ENCODE measurements at places on chromosomes 6 and 20.

DNA sequence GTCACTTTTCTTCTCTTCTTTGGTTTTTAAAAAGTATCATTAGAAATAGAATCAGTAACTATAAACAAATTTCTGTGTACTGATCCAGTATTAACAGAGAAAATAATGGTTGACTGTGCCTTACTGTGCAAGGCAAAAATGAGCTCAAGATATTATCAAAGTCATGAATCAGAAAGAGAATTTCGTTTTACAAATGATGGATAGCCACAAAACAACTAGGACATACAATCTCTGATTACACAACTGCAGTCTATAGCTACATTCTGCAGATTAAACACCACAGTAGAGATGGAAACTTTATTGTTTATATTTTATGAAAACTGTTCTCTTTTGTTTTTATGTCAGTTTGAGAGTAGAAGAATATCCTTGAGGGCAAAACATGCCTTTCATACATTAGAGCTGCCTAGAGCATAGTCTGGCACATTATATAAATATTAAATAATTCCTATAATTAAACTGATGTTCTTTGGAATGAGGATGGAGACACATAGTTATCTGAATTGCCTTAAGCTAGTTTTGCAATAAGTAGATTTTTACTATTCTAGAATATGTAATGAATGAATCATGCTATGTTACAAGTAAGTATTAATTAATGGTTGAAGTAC, 333.1 kb downstream of the LAMA2 start:
- no peak for DNase-seq

DNA sequence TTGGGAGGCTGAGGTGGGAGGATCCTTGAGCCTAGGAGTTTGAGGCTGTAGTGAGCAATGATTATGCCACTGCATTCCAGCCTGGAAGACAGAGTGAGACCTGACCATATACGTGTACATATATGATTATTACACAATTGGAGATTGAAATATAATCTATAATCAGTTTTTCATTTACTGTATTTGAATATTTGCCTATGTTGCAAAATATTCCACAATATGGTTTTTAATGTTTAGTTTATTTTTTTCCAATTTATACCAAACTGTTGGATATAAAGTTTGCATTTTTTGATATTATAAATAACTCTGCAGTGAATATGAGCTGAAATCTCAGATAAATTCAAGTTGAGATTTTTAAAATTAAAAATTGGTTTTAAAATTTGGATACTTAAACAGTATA, 79.6 kb upstream of the SIRPG start:
- DNase-seq, result no peak

GRCh38 chr6:158843751-158844683, 24.8 kb upstream of the EZR start:
- DNase-seq, result no peak

DNA sequence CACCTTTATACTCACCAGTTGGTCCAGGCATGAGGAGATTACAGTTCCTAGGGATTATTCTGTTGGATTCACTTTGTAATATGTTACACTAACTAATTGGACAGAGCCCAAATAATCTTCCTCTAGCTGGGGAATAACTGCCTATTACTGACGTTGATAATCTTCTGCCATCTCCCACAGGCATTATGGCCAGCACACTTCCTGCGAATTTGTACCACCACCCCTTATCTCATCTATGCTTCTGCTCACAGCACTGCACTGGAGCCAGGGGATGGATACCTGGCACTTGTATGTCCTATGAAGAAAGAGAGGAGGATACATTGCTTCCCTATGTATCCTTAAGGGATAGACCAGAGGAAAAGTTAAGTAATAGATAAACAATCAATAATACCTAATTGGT, 494.8 kb upstream of the MAN1A1 start:
- DNase-seq, result no peak

DNA sequence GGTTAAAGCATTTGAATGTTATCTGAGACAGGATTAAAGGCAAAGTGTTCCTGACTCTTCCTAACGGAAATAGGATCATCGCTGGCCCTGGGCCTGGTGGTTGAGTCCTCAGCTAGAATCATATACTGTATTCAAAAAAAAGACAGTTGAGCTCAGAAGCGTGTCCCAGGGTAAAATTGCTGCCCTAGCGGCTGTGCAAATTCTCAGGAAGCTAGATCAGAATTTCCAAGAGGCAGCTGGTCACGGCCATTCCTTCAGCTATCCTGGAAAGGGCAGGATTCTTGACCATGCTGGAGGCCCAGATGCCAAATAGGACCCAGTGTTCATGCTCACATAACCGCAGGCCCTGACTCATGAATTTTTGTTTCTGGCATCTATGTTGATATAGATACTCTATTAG, 67.4 kb downstream of the STMND1 start:
- no peak for DNase-seq

DNA sequence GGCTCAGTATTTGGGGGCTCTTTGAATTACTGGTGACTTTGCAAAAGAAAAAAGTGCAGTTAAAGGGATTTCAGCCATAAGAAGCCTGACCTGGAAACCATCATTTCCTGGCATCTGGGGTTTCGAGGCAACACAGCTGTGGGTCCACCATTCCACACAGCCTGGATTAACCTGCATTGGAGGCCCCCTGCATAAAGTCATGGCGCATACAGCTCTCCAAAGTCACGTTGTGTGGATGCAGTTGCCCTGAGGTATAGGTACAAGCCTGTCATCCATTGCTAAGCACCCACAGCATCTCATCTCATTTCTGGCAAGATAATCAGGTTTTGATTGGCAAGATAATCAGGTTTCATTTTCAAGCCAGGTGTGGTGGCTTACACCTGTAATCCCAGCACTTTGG, 54.5 kb upstream of the TAGAP start:
- DNase-seq, result no peak

DNA sequence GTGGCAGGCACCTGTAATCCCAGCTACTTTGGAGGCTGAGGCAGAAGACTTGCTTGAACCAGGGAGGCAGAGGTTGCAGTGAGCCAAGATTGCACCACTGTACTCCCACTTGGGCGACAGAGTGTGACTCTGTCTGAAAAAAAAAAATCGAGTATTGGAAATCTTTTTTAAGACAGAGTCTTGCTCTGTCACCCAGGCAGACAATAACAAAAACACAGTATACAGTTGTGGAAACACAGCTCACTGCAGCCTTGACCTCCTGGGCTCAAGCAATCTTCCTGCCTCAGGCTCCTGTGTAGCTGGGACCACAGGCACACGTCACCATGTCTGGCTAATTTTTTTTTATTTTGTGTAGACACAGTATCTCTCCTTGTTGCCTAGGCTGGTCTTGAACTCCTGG, 15.0 kb downstream of the NANP start:
- no peak for DNase-seq

- no peak for DNase-seq
These were observed 88.4 kb downstream of the MAFB start for GRCh38 chr20:40600441-40601219.

- DNase-seq, result no peak
These were observed 19.1 kb upstream of the TMEM217 start for GRCh38 chr6:37277001-37277409.

DNA sequence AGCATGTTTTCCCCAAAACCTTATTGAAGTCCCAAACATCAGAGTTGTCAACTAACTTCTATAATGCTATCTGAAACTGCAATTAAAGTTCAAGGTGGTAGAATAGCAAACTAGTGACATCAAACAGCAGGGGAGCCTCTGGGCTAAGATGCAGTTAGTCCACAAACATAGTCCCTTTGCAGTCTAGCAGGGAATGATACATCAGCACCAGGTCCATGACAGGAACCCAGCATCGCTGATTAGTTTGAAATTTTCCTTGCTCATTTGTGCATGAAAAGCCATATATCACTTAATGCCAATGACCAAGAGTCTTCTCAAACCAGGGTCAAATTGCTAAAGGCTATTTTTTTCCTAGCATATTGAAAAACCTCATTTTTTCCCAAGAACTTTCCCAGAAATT, 145.3 kb downstream of the HIVEP2 start:
- DNase-seq, result no peak

- DNase-seq, result peak; percentile 30
These were observed 7.3 kb upstream of the COL9A1 start for GRCh38 chr6:70310063-70310694.

DNA sequence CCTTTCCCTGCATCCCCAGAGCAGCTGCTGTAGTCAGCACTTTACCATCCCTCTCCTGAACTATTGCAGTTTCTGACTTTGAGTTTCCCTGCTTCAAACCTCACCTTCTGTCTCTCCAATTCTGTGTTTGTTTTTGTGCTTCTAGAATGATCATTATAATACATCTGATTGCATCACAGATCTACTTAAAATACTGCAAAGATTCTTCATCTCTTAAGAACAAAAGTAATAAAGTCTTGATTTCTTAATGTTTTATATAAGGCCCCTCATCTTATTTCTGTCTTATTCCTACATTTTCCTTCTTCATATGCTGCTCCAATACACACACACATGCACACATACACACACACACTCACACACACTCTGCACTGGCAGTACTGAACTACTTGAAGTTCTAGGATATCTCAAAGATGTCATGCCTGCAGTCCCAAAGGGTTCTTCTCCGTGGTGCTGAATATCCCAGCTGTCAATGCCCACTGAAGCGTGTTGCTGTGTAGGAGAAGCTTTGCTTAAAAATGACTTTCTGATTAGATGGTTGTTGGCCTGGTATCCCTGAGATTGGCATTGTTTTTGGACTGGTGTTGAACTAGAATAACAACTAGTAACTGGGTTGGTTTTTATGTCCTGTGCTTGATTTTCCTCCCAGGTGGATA, 97.2 kb downstream of the MAP3K4 start:
- no peak for DNase-seq

DNA sequence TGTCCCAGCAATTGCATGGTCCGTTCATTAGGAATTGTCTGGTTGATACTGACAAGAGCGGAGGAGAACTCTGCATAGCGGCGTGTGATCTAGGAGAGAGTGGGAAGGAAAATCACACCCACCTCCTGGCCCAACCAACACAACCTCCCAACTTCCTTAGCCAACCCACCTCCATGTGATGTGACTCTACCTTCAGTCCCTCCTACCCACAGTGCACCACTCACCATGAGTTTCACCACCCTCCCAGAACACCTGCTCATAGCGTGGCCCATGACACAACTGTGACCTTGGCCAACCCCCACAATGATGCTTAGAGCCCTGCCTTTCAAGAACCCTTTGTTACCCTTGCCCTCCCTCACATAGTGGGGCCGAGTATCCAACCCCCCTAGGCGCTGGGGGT, 7.7 kb downstream of the VPS52 start:
- DNase-seq, result no peak

DNA sequence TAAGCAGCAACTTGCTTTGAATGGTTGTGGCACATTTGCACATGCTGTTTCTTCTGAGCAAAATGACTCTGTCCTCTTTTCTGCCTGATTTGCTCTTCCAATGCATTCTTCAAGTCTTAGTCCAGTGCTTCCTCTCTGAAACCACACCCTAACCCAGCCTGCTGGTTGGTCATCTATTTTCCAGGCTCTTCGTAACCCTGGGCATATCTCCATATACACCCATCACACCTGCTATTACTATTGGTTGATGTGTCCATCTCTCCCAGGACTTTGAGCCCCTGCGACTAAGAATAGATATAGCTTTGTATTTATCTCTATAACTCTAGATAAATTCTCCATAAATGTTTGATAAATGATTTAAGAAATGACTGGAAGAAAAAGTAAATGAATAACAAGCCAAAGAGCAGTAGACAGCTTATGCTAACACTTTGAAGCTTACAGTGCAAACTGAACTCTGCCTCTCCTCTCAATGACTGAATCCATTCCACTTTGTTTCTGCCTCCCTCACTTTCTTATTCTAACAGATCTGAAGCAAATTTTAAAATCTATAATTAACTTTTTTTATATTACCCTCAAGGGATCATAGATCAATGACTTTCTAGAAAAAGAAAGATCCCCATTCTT, 59.7 kb upstream of the NT5E start:
- DNase-seq, result no peak

DNA sequence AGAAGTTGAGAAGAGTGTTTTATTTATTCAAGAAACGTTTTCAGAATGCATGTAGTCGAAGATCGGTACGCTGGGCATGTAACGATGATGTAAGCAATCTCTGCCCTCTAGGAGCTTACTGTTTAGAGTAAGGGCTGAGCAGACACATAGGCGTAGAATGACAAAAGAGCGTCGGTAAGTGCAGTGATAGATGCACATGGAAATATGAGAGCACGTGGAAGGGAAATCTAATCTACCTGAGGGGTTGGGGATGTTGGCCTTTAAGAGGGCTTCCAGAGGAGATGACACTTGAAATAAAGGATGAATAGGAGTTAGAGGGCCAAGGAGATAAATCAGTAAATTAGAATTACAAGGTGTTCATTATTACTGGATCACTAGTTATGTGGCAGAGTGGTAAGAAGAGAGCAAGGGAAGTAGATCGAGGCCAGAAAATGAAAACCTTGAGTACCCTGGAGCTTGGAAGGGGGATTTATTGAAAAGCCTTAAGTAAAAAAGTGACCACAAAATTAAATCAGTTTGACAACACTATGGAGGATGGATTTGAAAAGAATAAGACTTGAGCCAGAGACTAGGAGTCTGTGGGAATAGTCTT, 782 bp downstream of the TRMT11 start:
- DNase-seq, result no peak

GRCh38 chr6:28767691-28768090, 156.1 kb downstream of the TRIM27 start:
- no peak for DNase-seq

- DNase-seq, result peak; percentile 22
These were observed at the start of the genes PSMA7 and SS18L1 for GRCh38 chr20:62143081-62143956. Gene PSMA7 (minus strand): TSS chr20:62143394. CDS start chr20:62143303, 91 bp downstream. Gene SS18L1 (plus strand): TSS chr20:62143769. CDS start chr20:62143821, 52 bp downstream.

- no peak for DNase-seq
These were observed 24.4 kb downstream of the FOXQ1 start for GRCh38 chr6:1336246-1336843.

- no peak for DNase-seq
These were observed 17.5 kb downstream of the ACSS1 start for GRCh38 chr20:25040438-25040831.

DNA sequence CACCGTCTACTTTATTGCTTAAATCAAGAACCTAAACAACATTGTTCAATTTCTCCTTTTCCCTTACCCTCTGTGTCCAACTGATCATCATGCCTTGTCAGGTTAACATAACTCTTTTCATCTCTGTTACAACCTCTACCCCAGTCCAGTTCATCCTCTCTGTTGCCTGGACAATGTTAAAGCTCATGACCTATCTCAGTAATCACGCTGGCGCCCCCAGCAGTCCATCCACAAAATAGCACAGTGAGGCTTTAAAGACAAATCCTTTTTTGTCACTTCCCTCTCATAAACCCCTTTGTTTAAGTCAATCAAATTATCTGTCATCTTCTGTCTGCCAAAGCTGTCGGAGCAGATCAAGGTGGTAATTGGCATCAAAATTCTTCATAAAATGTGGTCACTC, 140.1 kb downstream of the QKI start:
- DNase-seq, result peak; percentile 6

DNA sequence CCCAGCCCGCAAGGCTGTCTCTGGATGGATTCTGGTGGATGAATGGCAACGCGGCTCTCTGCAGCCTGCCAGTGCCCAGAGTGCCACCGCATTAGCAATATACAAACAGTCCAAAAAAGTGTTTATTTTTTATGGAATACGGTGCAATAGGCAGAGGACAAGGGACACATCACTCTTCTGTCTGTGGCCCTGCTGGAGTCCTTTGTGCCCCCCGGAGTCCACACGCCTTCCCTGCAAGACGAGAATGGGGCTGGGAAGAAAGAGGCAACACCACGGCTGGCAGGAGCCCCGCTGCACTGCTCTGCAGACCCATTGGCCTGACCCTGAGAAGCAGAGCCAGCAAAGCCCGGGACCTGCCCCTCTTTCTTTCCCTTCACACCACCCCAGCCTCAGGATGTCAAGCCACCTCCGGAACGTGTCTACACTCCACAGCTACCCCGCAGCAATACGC, 196.3 kb downstream of the SYNDIG1 start:
- DNase-seq, result no peak

GRCh38 chr6:134835993-134836392, 113.9 kb downstream of the ALDH8A1 start:
- peak; percentile 2 for DNase-seq

- DNase-seq, result no peak
These were observed 288.3 kb upstream of the ZNF337 start for GRCh38 chr20:25984933-25985332.

Measured in NCI-H1694 (cell line).